ENCODE measurements at places on chromosomes 5 and 9.

GRCh38 chr5:36928947-36929346, 52.4 kb downstream of the NIPBL start:
- DNase-seq = no peak

DNA sequence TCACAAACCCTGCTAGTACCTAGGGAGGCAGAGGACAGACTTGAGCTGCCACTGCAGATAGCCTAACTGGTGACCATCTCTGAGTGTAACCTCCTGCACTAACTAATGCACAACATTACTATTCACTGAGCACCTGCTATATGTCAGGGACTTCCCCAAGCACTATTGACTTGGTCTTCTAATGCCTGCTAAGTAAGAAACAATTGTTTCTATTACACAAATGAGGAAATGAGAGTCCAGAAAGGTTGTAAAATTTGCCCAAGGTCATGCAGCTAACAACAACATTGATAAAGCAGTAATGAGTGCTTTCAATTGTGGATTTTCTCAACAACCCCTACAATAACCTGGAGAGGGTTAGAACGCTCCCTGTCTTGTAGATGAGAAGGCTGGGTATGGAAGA, 183.7 kb downstream of the ZNF462 start:
- no peak for DNase-seq

DNA sequence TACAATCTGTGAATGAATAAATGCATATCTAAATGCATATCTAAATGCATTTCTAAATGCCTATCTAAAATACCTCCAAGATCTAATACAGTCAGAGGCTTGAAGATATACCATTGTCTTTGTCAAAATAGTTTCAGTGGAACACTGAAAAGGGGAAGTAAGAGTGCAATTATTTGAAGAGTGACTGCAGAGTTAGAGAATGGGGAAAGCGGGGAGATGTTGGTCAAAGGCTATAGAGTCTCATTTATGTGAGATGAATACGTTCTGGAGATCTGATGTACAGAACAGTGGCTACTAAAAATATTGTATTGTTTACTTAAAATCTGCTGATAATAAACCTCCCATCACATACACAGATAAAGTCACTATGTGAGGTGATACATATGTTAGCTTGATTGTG, 1126.2 kb upstream of the CDH9 start:
- no peak for DNase-seq

GRCh38 chr5:103010168-103010567, 109.8 kb downstream of the GIN1 start:
- DNase-seq = no peak

GRCh38 chr9:19998153-19998552, 209.3 kb upstream of the SLC24A2 start:
- DNase-seq = no peak

DNA sequence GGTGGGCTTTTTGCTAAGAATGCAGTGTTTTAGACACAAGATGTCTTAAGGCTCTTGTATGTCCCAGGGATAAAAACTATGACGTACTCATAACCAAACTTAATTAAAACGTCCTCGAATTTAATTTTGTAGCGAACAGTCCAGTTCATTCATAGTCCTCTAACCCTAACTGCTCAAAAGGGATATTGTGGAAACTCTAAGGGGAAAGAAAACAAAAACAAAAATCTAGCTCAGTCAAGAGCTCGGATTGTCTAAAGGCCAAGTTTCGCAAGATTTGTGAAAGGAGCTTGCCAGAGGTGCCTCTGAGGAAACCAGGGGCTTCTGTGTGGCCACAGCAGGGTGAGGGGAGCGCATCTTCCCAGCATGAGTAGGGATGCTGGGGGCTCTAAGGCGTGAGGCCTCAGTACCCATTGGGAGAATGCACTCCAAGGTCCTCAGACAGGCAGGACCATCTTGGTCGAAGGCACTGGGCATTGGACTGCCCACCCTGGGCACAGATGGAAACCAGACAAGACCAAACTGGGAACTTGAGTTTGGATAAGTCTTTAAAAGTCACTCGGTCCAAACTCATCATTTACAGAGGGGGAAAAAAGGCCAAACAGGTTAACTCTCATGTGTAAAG, 71.8 kb downstream of the PRRT1B start:
- DNase-seq = no peak

GRCh38 chr5:62314213-62314830, 8.3 kb downstream of the KIF2A start:
- no peak for DNase-seq

DNA sequence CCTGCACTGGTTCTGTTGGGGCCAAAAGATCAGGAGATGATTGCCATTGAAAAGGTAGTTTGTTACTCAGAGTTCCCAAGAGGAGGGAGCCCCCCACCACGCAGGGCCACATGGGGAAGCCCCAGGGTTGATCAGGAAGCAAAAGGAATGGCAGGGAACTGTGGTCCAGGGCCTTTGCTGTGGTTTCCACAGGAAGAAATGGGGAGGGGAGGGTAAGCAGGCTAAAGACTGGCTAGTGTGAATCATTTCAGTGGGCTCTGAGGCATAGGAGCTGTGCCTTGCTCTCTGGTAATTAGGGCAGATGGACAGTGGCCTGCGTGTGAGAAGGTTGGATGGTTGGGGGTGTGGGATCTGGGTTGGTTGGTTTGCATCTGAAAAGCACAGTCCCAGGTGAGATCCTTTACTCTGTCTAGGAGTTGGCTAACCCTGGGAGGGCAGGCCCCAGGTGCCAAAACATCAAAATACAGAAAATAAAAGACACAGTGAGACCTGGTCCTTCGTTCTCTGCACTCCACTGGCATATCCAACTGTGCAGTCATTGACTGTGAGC, 66.1 kb downstream of the PTPDC1 start:
- no peak for DNase-seq

DNA sequence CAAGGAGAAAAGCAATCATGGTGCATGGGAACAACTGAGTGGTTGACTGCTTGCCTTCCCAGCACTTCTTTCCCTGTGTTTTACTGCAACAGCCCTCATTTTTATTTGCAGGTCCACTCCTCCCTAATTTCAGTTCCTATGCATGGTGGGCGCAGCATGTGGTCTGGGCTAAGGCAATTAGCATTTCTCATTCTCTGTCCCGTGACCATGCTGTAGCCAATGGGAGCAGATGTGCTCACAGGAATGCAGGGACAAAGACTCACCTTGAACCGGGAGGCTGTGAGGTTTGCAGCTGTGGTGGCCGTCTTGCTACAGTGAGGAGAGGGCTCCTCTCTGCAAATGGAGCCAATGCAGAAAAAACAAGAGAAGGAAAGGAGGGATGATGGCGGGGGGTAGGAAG, 315.5 kb downstream of the SLIT3 start:
- DNase-seq = no peak

DNA sequence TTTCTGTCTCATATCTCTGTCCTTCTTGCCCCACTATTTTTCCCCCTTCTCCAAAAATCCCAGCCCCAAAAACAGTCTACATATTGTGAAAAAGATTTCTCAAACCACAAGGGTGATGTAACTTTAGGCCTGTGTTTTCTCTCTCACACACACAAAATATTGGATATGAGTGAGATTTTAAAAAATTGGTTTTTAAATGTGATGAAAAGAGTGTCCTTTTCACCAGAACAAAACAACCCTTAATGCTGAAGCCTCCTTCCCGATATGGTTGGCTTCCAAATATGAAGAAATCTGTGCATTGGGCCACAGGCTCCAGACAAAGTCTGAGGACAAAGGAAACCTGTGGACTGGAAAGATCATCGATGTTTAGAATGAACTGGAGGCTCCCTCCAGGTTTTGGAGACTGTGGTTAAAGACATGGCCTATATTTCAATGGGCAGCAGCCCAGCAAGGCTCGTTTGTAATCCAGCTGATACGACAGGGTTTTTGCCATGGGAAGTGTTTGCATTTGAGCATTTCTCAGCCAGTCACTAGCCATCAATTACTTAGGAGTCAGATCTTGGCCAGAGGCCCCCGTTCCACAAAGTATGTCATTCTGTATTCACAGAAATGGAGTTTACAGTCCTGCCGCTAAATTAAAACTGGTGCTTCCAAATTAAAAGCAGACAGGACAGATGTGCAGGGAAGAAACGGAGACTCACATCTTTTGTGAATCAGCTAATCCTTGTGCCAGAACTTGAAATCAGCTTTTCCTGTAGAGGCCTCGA, 546.3 kb downstream of the EBF1 start:
- DNase-seq = no peak

DNA sequence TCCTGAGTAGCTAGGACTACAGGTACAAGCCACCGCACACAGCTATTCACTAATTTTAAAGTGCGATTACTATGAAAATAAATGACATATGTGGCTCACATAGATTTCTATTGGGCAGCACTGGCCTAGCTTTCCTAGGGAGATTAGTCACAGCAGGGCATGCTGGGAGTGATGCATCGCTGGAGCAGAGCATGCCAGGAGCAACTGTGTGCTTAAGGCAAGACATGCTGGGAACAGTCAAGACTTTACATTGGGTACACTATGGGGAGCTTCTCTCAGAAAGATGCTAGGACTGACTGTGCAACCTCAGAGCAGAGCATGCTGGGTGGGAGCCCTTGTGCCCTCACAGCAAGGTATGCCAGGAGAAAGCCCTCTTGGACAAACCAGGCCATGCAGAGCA, 9.3 kb downstream of the ST6GALNAC6 start:
- DNase-seq = no peak
